ENCODE measurements at places on chromosomes 4 and X. TPM values are rescaled to one million over a fixed set of nuclear protein-coding genes. Genes with fewer than 3 reads are reported as not detected.
A peak's percentile ranks its signal among the peaks of the same experiment; 100 is the strongest.

DNA sequence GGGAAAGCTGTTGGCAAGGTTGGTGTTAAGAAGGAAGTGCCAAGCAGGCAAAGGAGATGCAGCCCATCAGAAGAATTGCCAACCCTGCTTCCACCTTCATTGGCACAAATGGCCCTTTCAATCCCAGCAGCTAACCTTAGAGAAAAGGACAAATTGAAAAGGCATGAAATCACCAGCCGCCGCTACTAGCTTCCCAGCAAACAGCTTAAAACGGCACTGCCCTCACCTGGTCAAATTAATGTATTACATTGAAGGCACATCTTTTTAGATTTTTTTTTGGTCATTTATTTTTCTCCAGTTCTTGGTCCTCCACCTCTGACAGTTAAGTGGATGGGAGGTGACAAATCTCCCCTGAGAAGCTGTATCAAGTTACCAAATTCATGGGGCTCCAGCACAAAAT lies 51.0 kb upstream of the NHSL2 start:
- peak; percentile 41 for DNase-seq

DNA sequence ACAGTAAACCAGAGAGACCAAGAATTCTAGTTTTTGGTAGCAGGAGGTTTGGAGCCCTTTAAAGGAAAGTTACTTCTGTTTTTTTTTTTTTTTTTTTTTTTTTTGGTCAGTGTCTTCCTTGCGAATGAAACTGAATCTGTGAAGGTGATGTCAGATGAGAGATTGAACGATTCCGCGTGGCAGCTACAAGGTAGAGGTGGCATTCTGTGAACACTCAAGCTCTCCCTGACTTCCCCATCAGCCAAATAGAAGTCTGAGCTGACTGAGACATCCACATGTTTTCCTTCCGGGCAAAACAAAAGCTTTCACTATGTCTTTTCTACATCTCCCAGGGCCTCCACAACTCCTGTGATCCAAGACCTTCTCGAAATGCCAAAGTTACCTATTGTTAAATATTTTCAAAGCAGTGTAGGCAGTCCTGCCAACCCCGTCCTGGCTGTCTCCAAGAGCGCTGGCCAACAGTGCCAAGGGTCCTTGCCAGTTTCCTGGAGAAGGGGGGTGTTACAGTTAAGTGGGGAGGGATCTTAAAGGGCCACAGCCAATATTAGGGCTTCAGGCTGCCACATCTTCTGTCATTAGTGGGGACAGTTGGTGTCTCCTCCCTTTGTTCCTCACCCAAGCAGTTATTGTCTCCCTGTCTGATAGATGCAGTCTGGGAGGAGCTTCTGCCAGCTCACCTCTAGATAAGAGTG lies 102.9 kb upstream of the SLC34A2 start:
- peak; percentile 66 for DNase-seq

- no peak for DNase-seq
These were observed 50.8 kb downstream of the ANAPC10 start for GRCh38 chr4:145047151-145047550.

GRCh38 chr4:31467781-31468180 lies 747.6 kb downstream of the PCDH7 start:
- DNase-seq, result no peak

- DNase-seq, result no peak
These were observed 37.9 kb upstream of the CYP2U1 start for GRCh38 chr4:107893171-107894137.

DNA sequence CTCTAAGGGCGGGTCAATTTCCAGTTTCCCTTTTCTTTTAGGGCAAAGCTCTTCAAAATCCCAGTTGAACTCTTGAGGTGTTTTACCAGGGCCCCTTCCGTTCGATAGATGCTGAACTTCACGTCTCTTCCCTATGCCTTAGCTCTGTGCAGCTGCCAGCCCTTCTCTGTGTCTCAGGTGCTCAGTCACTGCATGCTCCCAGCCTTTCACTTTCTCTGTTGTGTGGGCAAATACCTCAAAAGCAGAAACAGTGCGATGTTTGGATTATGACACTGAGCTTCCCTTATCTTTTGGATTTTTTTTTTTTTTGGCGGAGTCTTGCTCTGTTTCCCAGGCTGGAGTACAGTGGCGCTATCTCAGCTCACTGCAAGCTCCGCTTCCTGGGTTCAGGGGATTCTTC lies 108.5 kb downstream of the CLDN22 start:
- no peak for DNase-seq

DNA sequence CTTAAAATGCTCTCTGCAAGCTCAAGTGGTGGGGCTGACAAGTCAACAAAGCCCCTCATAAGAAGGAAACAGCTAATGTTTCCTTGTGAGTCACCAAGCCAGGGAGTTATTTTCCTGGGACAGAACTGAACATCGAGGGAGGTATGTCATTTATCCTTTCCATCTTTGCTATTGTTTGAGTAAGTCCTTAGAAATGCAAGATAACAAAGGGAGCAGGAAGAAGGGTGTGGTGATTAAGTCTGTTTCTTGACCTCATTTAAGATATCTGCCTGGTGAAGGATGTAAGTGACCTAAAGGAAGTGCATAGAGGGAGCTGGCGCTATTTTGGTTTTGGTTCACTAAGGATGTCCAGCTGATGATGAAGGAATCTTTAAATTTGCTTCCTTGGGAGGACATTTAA lies 39.9 kb downstream of the ATG4A start:
- no peak for DNase-seq

The MMRN1 gene
- 6.2 TPM for total RNA-seq

GRCh38 chr4:11435557-11435956 lies 6.9 kb upstream of the HS3ST1 start:
- DNase-seq, result no peak

The BEND2 gene
- not detected for total RNA-seq

- DNase-seq, result no peak
These were observed 49.6 kb downstream of the PROM1 start for GRCh38 chr4:16034010-16034748.

GRCh38 chrX:130716346-130716745 lies 186.7 kb downstream of the ENOX2 start:
- DNase-seq, result no peak

DNA sequence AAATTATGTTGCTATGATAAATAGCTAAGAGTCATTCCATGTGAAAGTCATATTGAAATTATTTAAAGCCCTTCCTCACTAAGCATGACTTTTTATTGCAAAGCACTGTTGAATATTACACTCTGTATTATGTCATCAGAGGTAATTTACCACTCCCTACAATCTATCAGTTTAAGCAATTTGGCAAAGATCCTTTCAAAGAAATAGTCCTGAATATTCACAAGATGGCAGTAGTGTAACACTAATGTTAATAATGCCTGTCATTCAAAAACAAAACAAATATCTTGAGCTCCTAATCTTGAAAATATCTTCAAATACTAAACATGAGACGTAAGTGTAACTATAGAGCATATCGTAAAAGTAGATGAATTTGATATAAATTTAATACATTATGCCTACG lies 208.6 kb upstream of the TECRL start:
- no peak for DNase-seq

The GAGE2A gene
- not detected for total RNA-seq

The UCHL1 gene
- total RNA-seq, result 554 TPM

DNA sequence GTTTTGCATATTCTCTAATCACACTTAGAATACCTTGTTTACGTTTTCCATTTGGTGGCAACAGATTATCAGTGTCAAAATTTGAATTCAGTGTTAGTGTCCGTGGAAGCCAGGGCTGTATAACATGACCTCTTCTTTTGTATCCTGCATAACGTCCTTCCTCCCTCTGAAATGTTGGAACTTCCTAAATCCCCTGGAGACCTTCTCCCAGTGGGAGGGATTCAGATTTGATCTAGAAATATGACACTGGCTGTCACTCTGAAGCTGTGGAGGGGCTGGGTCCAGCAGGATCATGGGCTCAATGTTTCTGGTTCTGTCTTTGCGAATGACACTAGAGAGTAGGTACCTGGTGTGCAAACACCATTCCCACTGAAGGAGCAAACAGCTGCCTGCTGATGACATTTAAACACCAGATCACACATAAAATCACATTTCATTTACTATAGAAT lies 850 bp upstream of the CXCL3 start:
- no peak for DNase-seq

DNA sequence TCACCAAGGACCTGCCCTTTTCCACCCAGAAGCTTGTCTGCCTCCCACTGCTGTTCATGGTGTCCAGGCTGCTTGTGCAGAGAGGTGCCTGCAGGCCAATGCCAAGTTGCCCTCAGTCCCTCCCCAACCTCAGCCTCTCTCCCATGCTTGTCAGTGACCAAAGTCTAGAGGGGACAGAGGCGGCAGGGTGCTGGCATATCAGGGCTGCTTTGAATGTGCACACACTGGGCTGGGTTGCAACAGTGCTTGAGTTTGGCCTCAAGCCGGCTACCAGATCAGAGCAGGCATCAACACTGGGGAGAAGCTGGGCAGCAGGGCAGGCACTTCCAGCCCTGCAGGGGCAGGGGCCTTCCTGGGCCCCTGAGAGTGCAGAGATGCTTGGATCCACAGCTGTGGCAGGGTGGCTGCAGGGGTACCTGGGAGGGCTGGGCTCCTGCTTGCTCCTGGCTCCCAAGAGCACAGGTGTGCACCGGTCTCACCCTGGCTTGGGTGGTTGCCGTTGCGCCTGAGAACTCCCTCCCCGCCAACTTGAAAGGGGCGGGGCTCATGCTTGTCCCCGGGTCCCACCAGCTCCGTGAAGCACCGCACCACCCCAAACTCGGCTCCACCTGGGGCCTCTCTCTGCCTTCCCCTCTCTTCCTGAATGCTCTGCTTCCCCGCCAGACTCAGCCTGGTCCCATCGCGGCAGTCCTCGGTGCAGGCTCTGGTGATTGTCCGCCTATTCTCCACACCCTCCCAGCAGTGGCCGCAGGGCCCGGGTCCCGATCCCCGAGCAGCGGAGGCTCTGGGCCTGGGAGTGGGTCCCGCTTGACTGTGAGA lies 1681.9 kb upstream of the ADGRL3 start:
- no peak for DNase-seq

DNA sequence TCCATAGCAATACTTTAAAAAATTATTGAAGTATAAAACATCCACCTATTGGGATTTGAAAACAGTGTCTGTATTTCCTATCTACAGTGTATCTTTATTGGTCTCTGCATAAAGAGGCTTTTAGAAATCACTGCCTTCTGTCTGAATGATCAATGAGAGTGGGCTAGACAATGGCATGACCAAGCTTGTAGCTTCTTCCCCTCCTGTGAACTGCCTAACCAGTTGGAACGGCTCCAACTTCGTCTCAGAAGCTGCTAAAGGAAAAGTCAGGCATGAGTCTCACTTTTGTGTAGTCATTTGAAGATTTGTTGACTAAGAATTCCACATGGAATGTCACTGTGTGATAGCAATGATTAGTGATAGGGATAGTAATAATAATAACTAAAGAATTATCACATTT lies 64.2 kb downstream of the INTS12 start:
- no peak for DNase-seq

GRCh38 chr4:150368667-150369066 lies 213.3 kb upstream of the MAB21L2 start:
- no peak for DNase-seq

- DNase-seq, result no peak
These were observed 138.4 kb downstream of the HNRNPD start for GRCh38 chr4:82235346-82235745.

- DNase-seq, result no peak
These were observed 108.7 kb downstream of the DHRSX start for GRCh38 chrX:2391869-2392606.

The SRPK3 gene
- 0.18 TPM for total RNA-seq

DNA sequence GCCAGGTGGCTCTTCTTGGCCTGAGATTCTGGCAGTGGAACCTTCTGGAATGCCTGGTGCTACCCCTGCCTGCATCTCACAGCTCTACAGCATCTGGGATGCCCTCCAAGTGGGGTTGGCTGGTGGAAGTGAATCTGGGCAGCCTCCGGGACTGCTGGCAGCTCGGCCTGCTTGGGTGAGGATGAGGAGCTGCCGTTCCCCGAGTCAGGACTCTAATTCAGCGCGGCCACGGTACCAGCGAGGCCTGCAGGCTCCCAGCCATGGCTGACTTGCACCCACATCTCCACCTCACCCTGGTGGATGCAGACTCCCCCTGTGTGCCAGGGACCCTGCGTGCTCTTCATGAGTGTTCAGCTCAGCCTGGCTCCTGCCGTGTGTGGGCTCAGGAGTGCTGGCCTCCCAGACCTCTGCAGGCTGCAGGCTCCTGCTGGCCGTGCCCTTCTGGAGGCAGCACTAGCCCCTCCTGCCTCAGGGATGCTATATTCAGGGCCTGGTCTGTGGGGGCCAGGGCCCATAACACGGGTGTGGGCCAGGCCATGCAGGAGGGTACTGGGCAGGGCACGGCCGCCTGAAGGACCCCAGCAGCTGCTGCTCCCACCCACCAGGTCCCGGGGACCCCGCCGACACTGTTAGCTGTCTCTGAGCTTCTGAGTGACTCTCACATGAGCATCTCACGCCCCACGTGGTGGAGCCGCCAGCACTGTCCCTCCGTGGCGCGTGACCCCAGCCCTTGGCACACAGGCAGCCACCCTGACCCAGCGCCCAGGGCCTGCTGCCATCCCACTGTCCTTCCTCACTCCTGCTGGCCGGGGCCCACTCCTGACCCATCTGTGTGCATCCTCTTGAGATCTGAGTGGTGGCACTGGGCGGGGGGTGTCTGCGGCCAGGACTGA lies 10.6 kb downstream of the UVSSA start:
- DNase-seq, result peak; percentile 55

- DNase-seq, result no peak
These were observed 364.1 kb downstream of the PDGFC start for GRCh38 chr4:156607478-156607857.

The RBMXL3 gene
- not detected for total RNA-seq

- no peak for DNase-seq
These were observed 171.7 kb downstream of the ADAMTS3 start for GRCh38 chr4:72397314-72397713.

DNA sequence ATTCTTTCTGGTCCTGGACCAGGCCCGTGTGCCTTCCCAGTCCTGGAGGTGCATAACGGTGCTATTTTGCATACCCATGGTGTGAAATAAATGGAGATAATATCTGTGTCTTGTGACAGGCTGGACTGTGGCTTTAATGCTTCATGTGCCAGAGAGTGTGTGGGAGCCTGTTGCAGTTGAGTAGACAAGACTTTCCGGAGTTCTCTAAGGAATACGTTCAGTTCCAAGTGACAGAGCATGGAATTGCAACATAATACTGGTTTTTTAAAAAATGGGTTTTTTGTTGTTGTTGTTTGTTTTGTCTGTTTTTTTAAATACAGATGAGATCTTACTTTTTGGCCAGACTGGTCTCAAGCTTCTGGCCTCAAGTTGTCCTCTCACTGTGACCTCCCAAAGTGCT lies 74.0 kb downstream of the HPRT1 start:
- DNase-seq, result no peak

The NPY5R gene
- 4.5 TPM for total RNA-seq

The PPEF1 gene
- total RNA-seq, result 2.1 TPM

GRCh38 chr4:36280555-36280954 lies 861 bp upstream of the DTHD1 start:
- no peak for DNase-seq

The MAGEB4 gene
- total RNA-seq, result not detected

GRCh38 chr4:39231660-39232059 lies 49.3 kb downstream of the WDR19 start:
- DNase-seq, result no peak

All from cerebellum (tissue), 4 donors.